ENCODE measurements at places on chromosomes 16 and 17.

- DNase-seq, result no peak
Observed at GRCh38 chr16:30113031-30113710, at the start of gene GDPD3. TSS of gene GDPD3 (minus strand) at chr16:30113537. CDS start at chr16:30113478, 59 bp downstream.

DNA sequence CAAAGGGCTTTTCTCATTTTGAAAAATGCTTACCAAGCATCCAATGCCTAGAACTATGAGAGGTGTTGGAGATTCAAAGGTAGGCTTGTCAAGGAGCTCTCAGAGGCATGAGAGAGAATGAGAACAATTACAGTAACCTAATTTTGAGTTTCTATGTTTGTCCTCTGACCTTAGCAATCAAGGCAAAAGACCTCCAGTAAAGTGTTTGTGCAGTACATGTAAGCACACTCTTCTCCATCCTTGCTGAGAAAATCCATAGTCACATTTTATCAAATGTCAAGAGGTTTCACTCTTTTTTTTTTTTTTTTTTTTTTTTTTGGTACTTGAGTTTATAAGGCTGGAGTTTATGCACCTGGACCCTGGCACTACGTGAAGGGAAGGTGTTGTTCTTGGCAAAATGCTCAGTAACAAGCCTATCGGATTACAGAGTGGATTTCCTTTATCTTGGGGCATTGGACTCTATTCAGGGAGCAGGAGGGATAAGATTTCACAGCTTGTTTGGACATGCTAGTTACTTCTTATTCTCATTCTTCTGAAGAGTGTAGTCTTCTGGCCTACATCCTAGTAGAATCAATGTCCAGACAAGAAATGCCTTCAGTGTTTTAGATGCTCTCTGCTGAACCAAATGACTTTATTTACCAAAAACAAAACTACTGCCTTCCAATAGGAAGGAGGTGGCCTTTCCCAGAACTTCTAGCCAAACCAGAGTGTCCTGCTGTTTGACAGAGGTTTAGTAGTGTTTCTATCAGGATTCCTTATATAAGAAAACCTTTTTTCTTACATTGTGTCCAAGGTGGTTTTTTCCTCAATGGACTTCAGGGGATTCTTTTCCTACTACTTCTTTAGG lies 21.9 kb downstream of the KCNJ2 start:
- no peak for DNase-seq

DNA sequence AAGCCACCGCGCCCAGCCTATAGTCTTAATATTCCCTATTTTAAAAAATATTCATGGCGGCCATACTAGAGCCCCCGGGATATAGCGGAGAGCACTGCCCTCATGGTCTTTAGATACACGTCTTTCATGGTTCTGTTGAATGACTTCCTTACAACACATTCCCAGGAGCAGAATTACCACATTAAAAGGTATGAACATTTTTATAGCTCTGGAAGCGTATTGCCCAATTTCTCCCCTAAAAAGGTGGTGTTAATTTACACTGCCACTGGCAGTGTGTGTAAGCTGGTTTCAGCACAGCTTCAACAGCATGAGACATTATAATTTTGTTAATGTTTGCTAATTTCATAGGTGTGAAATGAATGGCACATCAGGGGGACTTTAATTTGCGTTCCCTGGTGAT lies 19.0 kb downstream of the C17orf100 start:
- DNase-seq, result no peak

DNA sequence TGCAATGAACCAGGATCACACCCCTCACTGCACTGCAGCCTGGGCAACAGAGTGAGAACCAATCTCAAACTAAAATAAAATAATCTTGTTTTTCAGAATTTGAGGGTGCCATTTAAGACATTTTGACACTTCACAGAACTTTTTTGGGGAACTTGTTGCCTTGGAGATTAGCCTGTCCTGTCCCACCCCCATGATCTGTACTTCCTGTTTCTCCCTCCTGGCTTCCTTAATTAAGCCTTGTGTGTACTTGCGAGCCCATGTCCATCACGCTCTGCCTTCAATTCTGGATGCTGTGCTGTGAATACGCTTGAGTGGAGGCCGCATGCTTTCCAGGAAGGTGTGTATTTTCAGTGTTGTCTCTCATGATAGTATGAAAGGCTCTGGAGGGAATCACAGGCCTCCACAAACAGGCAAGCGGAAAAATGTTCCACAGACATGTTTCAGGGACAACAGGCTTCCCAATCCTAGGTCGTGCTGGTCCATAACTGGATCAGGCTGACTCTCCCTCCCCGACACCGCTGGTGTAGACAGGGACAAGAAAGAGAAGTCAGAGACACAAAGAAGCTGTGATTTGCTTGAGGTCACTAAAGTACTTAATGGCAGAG lies 56.9 kb downstream of the NOS2 start:
- DNase-seq, result no peak

DNA sequence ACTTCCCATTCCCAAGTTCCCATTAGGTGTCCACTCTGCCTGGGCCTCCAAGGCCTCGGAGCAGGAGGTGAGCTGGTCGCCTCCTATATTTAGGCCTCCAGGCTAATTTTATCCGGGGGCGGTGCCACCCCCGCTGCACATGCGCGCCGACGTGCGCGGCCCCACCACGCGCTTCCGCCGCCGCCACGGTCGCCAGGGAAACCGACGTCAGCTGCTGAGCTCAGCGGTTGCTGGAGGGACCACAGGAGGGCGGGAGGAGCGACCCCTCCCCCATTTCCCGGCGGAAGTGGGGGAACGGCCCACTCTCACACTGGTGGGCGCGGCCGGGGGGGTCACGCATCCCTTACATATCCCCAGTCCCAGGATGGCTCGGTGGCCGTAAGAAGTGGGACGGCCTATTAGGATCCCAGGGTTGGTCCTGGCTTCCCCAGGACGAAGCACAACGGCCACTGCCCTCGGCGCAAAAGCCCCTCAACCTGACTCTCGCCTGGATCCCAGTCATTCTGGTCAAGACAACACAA lies 1.0 kb downstream of the PER1 start:
- peak; percentile 82 for DNase-seq

DNA sequence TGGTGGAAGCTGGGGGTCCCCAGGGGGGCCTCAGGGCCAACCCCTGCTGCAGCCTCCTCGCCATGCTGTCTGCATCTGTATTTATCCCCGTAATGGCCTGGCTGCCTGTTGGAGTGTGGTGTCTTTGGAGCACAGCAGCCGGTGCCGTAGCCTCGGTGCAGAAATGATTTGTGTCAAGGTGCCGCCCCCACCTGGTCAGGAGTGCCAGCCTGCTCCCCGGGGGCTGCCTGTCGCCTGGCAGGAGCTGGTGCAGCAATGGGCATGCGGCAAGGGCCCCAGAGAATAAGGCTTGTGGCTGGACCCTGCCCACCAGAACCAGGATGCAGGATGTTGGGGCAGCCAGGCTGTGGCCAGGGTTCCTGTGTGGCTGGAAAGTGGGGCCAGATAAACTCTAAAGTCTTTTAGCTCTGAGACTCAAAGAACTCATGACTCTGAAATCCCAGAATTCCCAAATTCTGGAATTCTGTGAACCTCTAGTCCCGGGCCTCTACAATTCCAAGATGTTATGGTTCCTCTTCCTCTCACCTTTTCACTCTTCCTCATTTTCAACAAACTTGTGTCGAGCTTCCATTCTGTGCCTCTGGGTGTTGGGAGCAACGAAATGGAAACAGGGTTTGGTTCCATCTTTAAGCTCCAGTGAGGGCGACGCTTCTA lies 5.9 kb downstream of the CPNE2 start:
- DNase-seq, result no peak

- peak; percentile 69 for DNase-seq
Observed at GRCh38 chr17:60079401-60080243, 901 bp upstream of the HEATR6 start.

- DNase-seq, result no peak
Observed at GRCh38 chr17:76270770-76271668, 5.9 kb downstream of the UBALD2 start.

GRCh38 chr17:13222975-13223374 lies 205.1 kb upstream of the ELAC2 start:
- no peak for DNase-seq

GRCh38 chr17:38733982-38734973 lies 4.1 kb downstream of the CISD3 start:
- DNase-seq, result peak; percentile 56

- no peak for DNase-seq
Observed at GRCh38 chr16:50315346-50315997, 49.1 kb downstream of the ADCY7 start.

- DNase-seq, result no peak
Observed at GRCh38 chr17:65085397-65085796, 28.9 kb upstream of the GNA13 start.

DNA sequence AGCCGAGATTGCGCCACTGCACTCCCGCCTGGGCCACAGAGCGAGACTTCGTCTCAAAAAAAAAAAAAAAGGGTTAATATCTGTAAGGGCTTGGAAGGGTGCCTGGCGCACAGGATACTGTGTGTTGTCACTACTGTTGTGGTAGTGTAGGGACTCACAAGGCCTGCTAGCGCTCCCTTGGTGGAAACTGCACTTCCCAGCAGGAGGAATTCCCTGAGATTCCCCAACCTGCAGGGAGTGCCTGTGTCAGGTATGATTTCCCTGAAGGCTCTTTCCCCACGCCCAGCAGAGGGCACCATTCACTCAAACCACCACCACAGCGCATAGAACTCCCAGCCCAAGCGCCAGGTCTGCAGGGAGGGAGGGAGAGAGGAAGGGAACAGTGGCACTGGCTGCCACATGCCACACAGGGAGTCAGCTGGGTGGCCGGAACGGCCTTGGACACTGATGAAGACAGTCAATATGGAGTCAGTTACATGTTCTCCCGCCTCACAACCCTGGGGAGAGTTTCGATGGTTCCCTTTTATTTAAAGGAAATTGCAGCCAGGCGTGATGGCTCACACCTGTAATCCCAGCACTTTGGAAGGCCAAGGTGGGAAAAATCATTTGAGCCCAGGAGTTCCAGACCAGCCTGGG lies 32.7 kb upstream of the CDH1 start:
- DNase-seq, result peak; percentile 61

- DNase-seq, result no peak
Observed at GRCh38 chr16:3797473-3797872, 80.1 kb upstream of the TRAP1 start.

- DNase-seq, result no peak
Observed at GRCh38 chr16:67804853-67805542, 1.4 kb downstream of the RANBP10 start.

GRCh38 chr17:61161615-61162134 lies 238.0 kb upstream of the TBX2 start:
- DNase-seq, result no peak

- DNase-seq, result peak; percentile 38
Observed at GRCh38 chr16:83552228-83552627, 255.6 kb upstream of the HSBP1 start.

GRCh38 chr17:73261617-73261951 lies at the start of gene CPSF4L:
TSS of gene CPSF4L (minus strand) at chr17:73261880. CDS start at chr17:73261818, 62 bp downstream.
- no peak for DNase-seq

GRCh38 chr17:64466019-64466735 lies 17.3 kb downstream of the MILR1 start:
- no peak for DNase-seq

DNA sequence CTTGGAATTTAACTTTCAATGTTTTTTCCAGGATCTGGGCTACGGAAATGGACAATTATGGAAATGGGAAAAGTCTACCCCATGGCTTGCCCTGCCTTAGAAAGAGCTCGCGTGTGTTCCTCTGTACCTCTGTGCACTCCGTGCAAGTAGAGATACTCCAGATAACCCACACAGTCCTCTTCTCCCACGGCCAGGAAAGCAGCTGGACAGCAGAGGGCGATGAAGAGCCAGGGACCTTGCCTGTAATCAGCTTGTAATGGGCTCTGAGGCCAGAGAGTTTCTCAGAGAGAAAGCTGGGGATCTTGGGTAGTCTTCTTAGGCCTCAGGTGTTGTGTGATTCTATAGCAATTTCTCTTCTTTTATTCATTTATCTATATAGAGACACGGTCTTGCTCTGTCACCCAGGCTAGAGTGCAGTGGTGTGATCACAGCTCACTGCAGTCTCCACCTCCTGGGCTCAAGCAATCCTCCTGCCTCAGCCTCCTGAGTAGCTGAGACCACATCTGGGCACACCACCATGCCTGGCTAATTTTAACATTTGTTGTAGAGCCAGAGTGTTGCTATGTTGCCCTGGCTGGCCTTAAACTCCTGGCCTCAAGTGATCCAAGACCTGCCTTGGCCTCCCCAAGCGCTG lies 2.4 kb upstream of the SOCS7 start:
- peak; percentile 84 for DNase-seq

DNA sequence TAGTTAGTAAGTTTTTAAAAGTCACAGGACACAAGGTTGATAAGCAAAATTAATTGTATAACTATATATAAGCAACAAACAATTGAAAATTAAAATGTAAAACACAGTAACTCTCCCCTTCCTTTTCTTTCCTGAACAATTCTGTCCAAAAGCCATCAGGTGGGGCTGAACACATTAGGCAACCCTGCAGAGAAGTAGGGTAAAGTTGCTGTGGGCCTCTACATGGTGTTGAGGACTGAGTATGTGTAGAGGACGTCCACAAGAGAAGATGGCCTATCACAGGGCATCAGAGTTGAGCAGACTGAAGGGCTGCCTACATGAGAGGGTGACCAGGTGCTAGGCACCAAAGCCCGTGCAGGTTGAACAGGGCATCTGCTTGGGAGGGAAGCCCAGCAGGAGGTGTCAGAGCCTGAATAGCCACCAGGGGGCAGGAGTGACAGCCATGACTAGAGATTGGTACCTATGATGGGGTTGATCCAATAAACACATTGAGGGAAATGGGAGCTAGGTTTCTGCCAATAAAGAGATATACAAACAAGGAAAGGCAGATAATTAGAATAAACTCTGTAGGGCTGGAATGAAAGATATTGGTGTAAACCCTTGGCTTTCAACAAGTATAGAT lies 415.1 kb downstream of the NPIPA8 start:
- peak; percentile 27 for DNase-seq
